NCI-H1436 treated with DMSO at 0.1 percent for 48 hours (cell line): ENCODE measurements at places on chromosomes 5 and 9.

- DNase-seq, result no peak
Measured at GRCh38 chr5:132388244-132389050, 18.9 kb downstream of the SLC22A5 start.

- no peak for DNase-seq
Measured at GRCh38 chr9:92385001-92385400, 19.4 kb downstream of the OGN start.

GRCh38 chr9:23825700-23826099 lies 340 bp downstream of the ELAVL2 start:
- DNase-seq, result no peak

DNA sequence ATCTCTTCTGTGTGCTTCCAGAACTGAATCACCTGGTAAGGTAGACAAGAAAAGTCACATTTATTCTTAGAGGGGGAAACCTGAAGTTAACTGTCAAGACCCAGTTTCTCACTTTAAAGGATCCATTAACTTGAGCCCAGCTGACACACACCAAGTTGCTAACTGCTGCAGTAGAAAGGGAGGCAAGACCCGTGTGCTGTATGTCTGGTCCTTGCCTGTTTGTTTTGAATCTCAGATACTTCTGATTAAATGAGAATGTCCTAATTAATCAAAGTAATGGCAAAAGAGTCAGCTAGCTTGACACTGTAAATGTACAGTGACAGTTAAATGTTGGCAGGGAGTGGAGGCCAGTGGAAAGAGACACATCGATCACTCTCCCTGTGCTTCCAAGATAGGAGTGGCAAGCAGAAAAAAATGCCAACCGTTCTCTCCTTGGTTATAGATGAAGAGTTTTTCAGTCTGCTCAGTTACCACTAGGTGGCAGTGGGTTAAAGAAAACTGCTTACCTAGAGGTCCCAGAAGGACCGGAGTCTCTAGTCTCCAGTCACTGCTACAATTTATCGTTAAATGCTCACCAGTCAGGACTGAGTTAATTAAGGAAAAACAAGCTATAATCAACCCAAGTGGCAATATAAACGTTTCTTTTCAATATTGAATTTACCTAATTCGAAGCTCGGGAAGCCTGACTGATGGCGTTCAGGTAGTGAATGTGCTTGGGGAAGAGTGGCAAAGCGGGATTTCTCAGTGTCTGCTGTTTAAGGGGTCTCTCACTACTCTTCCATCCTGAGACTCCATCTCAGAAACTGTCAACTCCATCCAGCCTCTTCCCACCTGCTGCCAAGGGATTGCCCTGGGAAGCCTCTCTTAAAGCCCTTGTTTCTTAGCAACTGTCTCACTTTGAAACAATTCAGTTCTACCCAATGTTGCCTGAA lies 18.4 kb downstream of the LSM11 start:
- peak; percentile 35 for DNase-seq

DNA sequence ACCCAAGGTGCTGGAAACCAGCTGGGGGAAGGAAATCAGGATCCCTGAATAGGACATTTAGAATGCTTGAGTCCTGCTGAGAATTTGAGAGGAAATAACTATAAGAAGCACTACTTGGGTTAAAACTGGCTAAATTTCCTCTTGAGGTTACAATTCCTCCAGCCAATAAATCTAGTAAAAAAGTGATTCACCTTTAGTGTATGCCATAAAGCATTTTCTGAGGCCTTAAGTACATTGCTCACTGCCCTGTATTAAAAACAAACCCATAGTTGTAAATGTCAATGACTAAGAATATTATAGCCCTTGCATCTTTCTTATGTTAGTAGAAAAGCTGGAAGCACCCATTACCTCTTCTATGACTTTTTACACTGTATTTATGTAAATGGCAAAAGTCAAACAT lies 634.7 kb upstream of the ARRDC3 start:
- DNase-seq, result no peak

DNA sequence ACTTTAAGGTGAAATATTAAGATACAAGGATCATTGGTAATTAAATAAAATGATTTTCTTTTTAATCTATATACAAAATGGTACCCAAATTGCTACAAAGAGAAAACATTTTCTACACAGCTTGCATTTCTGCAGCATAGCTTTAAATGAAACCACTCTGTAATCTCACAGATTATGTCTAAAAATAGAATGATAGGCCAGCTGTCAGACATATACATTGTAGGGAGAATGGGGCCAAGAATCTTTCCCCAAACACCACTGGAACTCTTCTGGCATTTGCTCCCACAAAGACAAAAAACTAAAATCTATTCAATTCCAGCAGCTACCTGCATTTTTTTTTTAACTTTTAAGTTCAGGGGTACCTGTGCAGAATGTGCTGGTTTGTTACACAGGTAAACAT lies 124.1 kb upstream of the NR5A1 start:
- no peak for DNase-seq

- DNase-seq, result no peak
Measured at GRCh38 chr5:63596254-63596653, 366.0 kb downstream of the HTR1A start.

DNA sequence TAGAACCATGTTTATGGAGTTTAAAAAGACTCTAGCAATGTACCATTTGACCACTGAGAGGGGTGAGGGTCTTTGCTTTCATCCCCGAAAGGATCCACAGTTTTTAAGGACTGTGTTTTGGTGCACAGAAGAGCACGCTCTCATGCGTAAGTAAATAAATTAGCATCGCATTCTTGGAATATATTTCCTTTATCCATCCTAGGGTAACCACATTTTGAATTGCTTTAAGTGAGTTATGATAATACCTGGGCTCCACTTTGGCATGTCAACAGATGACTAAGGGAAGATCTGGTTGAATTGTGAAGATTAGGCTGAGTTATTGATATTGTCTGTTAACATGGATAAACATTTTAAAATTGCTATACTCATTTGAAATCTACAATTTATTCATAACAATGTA lies 89.4 kb upstream of the EDIL3 start:
- no peak for DNase-seq

GRCh38 chr9:113416149-113416721 lies 5.7 kb downstream of the C9orf43 start:
- no peak for DNase-seq

- no peak for DNase-seq
Measured at GRCh38 chr5:127143722-127144121, 70.4 kb upstream of the C5orf63 start.
